ENCODE measurements at places on chromosomes 13 and 19.

DNA sequence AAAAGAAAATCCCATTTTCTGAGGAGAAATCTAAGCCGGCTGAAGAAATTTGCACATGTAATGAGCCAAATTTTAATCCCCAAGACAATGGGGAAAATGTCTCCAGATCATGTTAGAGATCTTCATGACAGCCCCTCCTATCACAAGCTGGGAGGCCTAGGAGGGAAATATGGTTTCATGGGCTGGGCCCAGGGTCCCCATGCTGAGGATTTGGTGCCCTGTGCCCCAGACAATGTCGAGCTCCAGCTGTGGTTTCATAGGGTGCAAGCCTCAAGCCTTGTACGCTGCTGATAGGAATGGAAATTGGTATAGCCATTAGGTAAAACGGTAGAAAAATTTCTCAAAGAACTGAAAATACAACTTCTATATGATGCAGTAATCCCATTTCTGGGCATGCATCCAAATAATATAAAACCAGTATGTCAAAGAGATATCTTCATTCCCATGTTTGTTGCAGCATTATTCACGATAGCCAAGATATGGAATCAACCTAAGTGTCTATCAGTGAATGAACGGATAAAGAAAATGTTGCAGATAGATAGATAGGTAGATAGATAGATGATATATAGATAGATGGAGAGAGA lies 19.3 kb upstream of the FREM2 start:
- no peak for DNase-seq

- no peak for DNase-seq
Observed at GRCh38 chr19:38224014-38224862, at the start of gene DPF1. TSS of gene DPF1 (minus strand) at chr19:38224222. CDS start at chr19:38224142, 80 bp downstream.

GRCh38 chr19:16146112-16146511 lies 2.6 kb downstream of the HSH2D start:
- DNase-seq = no peak

- no peak for DNase-seq
Observed at GRCh38 chr19:6109947-6110346, 353 bp downstream of the RFX2 start.

DNA sequence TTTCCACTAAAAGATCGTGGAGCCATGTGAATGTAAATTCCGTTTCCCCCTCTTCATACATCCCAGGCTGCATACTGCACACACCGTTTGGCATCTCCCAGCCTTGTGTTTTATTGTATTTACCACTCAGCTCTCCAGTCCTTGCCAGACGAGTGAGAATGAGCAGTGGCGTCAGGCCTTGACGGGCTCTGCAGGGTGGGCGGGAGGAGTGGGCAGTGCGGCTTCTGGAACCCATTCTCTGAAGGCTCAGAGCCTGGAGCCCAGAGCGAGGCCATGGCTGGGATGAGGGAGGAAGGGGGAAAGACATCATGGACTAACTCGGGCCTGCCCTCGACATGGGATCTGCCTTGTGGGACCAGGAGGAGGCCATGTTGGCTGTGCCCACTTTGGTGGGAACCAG lies 25.1 kb downstream of the BICRA start:
- no peak for DNase-seq

GRCh38 chr19:46976845-46977320 lies 42.8 kb upstream of the NPAS1 start:
- no peak for DNase-seq

DNA sequence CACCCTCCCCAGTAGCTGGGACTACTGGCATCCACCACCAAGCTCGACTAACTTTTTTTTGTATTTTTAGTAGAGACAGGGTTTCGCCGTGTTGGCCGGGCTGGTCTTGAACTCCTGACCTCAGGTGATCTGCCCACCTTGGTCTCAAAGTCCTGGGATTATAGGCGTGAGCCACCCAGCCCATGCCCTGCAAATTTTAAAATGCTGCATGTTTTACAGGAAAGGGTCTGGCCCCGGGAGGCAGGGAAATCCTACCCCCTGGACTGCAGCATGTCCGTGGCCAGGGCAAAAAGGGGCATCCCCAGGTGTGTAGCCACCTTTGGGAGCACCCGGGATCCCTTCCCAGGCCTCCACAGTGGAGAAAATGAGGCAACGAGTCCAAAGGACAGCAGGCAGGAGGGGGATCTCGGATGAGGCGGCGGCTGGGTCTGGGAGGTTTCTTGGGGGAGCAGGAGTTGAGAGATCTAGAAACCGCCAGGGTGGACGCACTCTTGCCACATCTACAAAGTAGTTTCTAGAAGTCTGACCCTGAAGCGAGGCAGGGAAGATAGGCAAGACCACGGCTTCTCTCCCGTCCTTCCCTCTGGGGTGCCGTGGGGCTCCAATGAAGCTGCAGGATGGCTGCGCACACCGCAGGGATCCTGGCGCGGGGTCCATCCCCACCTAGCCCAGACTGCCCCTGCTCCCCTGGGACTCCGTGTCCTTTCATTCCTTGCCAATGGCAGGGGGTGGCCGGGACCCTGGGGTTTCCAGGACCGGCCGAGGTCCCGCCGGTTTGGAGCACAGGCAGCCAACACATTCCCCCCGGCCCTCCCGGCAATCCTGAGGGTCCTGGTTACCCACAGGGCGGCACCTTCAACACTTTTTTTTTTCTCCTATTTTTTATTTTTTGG lies 21.3 kb upstream of the ZBTB7A start:
- no peak for DNase-seq

- no peak for DNase-seq
Observed at GRCh38 chr13:59686798-59687394, 476.8 kb downstream of the DIAPH3 start.

GRCh38 chr19:16386619-16387240 lies 62.1 kb downstream of the KLF2 start:
- DNase-seq = no peak

- DNase-seq = no peak
Observed at GRCh38 chr19:49686503-49687088, 2.8 kb upstream of the ADM5 start.

DNA sequence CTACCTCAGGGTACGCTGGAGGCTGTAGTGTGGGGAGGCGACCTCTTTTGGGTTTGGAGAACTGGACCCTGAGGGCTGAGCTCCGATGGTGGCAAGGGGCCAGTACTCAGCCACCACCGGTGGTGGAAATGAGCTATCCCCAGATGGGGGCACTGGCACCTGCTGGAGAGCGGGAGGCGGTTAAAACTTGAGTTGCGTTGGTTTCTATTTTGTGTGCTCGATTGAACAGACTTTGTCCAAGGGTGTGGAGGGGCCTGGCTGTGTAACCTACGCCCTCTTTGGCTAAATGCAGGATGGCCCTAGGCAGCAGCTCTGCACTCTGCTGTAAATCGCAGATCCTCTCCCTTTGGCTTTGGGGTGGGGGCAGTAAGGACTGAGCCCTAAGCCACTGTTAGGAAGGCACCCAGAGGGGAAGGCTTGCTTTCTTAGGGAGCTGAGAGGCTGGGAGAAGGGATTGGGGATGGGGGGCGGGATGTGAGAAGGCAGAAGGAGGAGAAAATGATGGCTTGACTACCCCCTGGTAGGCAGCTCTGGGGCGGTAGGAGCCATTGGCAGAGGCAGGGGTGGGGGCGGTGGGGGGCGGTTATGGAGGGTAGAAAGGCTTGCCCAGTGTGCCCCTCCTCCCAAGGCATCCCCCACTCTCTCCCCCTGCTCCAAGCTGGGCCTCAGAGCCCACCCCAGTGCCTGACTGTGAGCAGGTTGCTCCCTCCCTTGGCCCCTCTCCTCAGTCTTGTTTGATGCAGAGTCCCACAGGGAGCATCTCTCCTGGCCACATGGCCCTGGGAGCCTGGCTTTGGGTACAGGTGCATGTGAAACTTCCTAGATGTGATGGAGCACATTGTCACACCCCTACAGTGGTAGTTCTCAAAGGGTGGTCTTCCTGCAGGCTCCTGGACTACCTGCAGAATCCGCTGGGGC lies 5.0 kb downstream of the VSTM2B start:
- no peak for DNase-seq

- no peak for DNase-seq
Observed at GRCh38 chr13:105607426-105607825, 928.0 kb downstream of the EFNB2 start.

DNA sequence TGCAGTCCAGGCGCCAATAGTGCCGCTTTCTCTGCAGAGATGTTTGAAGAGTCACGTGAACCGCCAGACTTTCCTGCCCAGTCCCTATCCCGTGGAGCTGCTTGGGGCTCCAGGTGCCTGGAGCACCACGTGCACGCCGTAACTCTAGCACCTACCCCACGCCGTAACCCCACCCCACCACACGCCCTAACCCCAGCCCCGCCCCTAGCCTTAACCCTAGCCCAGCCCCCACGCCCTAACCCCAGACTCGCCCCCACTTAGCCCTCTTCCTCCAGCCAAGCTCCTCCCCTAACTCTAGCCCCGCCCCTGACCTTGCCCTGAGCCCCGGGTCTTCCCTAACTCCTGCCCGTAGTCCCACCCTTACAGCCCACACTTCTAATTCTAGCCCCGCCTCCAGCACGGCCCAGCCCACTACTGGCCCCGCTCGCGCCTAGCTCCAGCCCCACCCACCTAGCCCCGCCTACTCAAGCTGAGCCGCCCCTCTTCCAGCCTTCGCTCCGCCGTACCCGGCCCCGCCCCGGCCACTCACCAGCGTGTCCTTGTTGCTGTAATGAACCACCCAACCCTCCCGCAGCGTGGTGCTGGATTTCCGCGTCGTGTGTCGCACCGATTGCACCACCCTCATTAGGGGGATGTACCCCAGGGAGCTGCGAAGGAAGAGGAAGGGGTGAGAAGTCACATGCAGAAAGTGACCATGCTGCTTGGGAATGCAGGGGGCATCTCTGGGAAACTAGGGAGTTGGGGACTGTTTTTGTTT lies 19.5 kb downstream of the PRKD2 start:
- DNase-seq = no peak

GRCh38 chr13:36919171-36919832 lies 736 bp downstream of the SMAD9 start:
- DNase-seq = no peak

DNA sequence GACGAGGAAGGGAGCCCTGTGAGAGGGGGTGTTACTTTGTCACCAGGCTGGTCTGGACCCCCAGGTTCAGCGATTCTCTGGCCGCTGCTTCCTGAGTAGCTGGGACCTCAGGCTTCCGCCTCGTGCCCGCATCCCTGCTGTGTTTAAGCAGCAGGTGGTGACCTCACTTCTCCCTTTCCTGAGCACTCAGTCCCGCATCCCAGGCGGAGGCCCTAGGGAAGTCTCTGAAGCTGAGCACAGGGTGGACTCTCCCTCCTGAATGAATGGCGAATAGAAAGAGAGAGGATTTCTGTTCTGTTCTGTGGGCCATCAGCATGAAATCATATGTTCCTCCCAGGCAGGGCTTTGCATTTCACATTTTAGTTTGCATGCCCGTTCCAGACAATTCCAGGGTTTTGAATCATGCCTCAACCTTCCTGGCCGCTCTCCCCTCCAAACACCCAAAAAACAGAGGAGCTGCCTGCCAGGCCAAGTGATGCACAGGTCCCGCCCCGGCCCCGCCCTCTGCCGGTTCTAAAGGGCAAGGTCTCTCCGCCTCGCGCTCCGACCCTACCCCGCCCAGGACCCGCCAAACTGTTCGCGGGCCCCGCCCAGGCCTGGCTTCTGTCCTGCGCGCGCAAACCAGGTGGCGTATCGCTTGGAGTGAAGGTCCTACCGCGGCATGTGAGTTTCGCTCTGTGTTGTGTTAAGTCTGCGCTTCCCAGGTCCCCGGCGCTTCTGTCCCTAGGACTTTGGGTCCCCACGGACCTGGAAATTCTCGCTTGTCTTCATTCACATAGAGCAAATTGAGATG lies 35.1 kb upstream of the ZNF808 start:
- DNase-seq = no peak

DNA sequence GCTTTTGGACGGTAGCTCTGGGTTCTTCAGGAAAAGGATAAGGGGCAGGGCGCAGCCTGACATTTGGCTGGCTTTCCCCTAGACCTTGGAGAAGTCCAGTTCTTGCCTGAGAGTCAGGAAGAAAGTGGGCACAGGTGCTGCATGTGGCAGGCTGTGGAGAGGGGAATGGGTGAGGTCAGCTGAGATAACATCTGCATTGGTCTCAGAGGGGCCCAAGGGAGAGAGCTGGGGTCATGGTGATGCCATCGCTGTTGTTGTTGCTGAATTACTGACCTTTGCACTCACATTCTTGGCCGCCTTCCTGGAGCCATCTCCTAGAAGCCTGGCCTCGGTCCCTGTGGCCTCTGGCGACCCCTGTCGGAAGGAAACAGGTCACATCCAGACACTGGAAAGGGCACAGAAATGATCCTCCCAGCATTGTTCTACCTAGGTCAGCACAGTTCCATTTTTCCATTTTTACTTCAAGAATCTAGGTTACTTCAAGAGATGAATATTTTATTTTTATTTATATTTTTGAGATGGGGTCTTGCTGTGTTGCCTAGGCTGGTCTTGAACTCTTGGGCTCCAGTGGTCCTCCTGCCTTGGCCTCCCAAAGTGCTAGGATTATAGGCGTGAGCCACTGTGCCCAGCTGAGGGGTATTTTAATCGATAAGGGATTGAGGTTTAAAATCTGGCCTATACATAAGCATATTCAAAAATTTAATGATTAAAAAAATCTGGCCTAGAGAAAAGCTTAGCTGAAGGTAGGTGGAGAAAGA lies 6.5 kb upstream of the LIPE start:
- DNase-seq = peak; percentile 36

DNA sequence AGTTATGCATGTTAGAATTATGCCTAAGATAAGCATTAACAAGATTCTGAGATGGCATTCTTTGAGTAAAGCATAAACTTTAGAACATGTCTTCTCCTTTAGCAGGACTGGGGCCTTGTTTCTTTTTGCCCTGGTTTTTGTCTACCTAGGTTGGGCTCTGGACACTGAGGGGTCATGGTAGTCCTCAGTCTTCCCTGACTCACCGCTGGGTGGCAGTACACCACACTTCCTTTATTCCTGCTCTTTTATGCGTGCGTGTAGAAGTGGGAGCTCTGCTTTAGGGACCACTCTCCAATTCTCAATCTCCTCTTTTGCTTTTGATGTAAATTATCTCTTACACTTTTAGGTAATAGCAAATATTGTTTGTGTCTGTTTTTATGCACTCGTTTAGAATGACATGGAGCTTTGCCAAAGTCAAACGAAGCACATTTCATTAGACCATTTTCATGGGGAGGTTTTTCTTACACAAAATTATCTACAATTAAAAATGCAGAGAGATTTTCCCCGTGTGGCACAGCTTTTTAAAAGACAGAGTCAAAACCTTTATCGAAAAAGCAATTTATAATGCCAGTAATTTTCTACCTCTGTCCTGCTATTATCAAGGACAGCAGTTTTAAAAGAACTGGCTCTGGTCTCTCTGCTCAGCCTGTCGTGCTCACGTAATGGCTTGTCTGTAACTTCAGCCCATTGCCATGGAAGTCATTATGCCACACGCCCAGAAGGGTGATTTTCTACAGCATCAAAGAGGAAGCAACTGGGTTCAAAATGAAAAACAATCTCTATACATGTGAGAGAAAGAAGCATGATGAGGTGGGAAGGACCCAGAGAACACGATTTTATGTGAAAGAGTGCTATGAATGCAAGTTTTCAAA lies 413.9 kb downstream of the COG6 start:
- peak; percentile 32 for DNase-seq
